ENCODE measurements at places on chromosomes 7 and 10. TPM values are rescaled to one million over a fixed set of nuclear protein-coding genes. Genes with fewer than 3 reads are reported as not detected.
A peak's percentile ranks its signal among the peaks of the same experiment; 100 is the strongest.

DNA sequence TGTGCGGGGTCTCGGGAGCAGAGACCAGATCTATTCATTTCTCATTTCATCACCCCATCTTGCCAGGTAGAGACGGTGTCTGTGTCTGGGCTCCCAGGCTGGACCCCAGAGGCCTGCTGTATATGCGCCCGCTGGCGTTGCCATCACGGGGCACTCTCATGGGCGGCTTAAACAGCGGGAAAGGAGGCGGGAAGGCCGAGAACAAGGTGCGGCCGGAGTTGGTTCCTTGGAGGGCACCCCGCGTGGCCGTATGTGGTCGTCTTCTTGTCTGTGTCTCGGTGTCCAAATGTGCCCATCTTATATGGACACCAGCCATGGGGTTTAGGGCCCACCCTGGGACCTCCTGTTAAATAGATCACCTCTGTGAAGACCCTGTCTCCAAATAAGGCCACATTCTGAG is 2.1 kb upstream of the CFAP46 start:
- DNase-seq = no peak

- DNase-seq = no peak
These were observed 27.2 kb downstream of the HIPK2 start for GRCh38 chr7:139750459-139751095.

- no peak for DNase-seq
These were observed 25.5 kb downstream of the FZD1 start for GRCh38 chr7:91289633-91290254.

GRCh38 chr7:150368884-150369747 is 494 bp downstream of the REPIN1 start:
- DNase-seq = peak; percentile 45

GRCh38 chr7:31335161-31335856 is 5.2 kb downstream of the NEUROD6 start:
- DNase-seq = no peak

Gene DNAJC30
- 20.2 TPM for total RNA-seq

Gene KAZALD1
- 1.5 TPM for total RNA-seq

DNA sequence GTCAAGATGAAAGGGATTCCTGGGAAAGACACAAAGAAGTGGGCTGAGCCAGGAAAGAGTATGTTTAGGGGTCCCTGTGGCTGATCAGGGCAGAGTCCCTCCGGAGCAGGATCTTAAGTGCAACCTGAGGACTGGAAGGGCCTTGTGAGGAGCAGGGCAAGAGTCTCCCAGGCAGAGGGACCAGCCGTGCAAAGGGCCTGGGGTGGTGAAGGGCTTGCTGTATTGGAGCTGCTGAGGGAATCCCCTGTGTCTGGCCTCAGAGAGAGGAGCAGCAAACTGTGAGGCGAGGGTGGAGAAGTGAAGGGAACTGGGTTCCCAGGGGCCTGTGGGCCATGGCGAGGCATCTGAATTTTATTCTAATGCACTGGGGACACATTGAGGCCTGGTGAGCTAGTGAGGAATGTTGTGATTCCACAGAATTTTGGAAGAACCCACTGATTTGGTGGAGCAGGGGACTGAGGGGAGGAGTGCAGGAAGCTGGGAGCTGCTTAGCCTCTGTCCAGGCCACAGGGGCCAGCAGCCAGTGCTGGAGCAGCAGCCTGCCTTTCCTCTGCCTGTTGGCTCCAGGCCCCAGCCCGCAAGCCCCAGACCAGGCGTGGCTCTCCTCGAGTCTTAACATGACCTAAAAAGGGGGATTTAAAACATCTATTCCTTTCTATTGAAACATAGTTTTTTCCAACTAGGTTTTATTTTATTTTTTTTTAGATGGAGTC is 138.4 kb upstream of the IGFBP3 start:
- no peak for DNase-seq

Gene IFIT3
- total RNA-seq = 1.8 TPM

GRCh38 chr10:49556723-49557122 is 17.8 kb upstream of the ERCC6 start:
- DNase-seq = no peak

DNA sequence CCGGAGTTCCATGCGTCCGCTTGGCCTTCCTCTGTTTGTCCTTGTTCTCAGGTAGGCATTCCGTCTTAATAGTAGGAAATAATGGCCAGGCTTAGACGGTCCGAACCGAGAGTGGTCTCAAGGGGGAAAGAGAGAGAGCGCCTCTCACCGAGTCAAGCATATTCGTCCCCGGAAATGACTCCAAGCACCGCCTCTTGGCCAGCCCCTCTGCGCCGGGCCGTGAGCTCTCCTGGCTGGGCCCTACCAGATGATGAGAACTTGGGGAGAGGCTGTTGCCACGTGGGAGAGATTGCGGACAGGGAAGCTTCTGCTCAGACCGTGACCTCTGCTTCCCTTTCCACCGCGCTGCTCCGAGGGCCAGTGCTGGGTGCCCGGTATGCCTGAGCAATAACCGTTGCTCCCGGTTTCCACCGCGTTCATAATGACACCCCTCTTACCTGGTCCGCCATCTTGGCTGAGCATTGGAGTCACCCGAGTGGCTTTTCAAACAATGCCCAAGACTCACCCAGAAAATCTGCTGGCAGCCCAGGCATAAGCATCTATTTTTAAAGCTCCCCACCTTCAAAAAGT is 251.1 kb upstream of the SHH start:
- DNase-seq = no peak

- DNase-seq = no peak
These were observed 98.4 kb upstream of the PTPRZ1 start for GRCh38 chr7:121774563-121774962.

All from naive thymus-derived CD4-positive, alpha-beta T cell (primary cell).